ENCODE measurements at places on chromosomes 3 and 15. TPM values are rescaled to one million over a fixed set of nuclear protein-coding genes. Genes with fewer than 3 reads are reported as not detected.

The SCN11A gene
- total RNA-seq = not detected

The SPINT1 gene
- 3.1 TPM for total RNA-seq

The CCDC39 gene
- total RNA-seq = not detected

The SMAD6 gene
- 0.97 TPM for total RNA-seq

The RNU5B-1 gene
- 19.9 TPM for total RNA-seq

The EDEM1 gene
- 84.3 TPM for total RNA-seq

The MINAR1 gene
- 0.71 TPM for total RNA-seq

The GOLGA6B gene
- total RNA-seq = not detected

The PSTPIP1 gene
- 212 TPM for total RNA-seq

The CFAP100 gene
- total RNA-seq = not detected

The AMT gene
- total RNA-seq = 4.7 TPM

The PAK6 gene
- total RNA-seq = 1.2 TPM

The CCR8 gene
- 0.55 TPM for total RNA-seq

The EPHB1 gene
- total RNA-seq = 1.4 TPM

The CHDH gene
- total RNA-seq = 0.21 TPM

The GABPB1 gene
- total RNA-seq = 33.5 TPM

The SNRPN gene
- 61.4 TPM for total RNA-seq

The CCDC33 gene
- not detected for total RNA-seq

The SLCO2A1 gene
- not detected for total RNA-seq

The CPN2 gene
- total RNA-seq = not detected

The FRMD5 gene
- not detected for total RNA-seq

The MITF gene
- total RNA-seq = not detected

The CD80 gene
- 20.2 TPM for total RNA-seq

The CHST13 gene
- not detected for total RNA-seq

The ADGRG7 gene
- total RNA-seq = 26.5 TPM

The KLHL40 gene
- total RNA-seq = not detected

The C2CD4A gene
- not detected for total RNA-seq

The NDUFAF3 gene
- 92.1 TPM for total RNA-seq

The DAG1 gene
- 18.8 TPM for total RNA-seq

The CEP19 gene
- 4.6 TPM for total RNA-seq

The THPO gene
- not detected for total RNA-seq

The ISG20 gene
- total RNA-seq = 151 TPM

The LMAN1L gene
- 1.0 TPM for total RNA-seq

The TLR9 gene
- total RNA-seq = 0.52 TPM

The SCG3 gene
- total RNA-seq = not detected

The ZNF620 gene
- total RNA-seq = 4.6 TPM

The APOD gene
- total RNA-seq = not detected

The PLAAT1 gene
- total RNA-seq = not detected

The GLCE gene
- 3.1 TPM for total RNA-seq

The SKOR1 gene
- 0.21 TPM for total RNA-seq

The ZNF501 gene
- 3.6 TPM for total RNA-seq

The TGM4 gene
- not detected for total RNA-seq

The UPK1B gene
- not detected for total RNA-seq

The TYRO3 gene
- 0.29 TPM for total RNA-seq

The PLCB2 gene
- 160 TPM for total RNA-seq

The ARGFX gene
- total RNA-seq = not detected

The PYGO1 gene
- not detected for total RNA-seq

The SLC12A8 gene
- total RNA-seq = 0.50 TPM

The CELF6 gene
- total RNA-seq = 0.45 TPM

The EXD1 gene
- total RNA-seq = not detected

The ADPRH gene
- total RNA-seq = 3.2 TPM

The HDGFL3 gene
- total RNA-seq = 76.8 TPM

The XCR1 gene
- total RNA-seq = not detected

The TGM5 gene
- total RNA-seq = 0.31 TPM
